GDM1 (cell line): ENCODE measurements at places on chromosomes 5 and 9.

DNA sequence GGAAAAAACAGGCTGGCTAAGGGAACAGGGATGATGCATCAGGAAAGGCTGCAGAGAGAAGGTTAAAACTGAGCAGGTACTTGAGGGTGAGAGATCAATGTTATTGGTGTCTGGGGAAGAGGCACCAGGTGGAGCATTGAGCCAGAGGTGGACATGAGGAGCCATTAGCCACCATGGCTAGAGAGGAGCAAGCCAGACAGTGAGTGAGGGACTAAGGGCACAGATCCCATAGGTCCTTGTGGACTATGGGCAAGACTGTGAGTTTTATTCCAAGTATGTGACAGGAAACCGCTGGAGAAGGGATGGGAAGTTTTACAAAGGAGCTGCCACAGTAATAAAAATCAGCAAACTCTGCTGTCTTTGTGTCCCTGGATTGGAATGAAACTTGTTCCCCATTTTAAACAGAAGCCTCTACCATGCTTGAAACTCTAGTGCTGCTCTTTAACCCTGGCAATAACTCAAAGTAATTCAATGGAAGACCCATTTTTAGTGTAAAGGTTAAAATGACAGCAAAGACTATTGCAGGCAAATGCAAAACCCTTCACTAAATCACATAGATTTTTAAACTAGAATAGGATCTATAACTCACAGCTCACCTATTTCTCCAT is 349.8 kb downstream of the ENC1 start:
- DNase-seq, result no peak

GRCh38 chr9:34522971-34523797 is at the start of gene ENHO:
Gene ENHO (minus strand): TSS chr9:34522990. CDS start chr9:34521695, 1,295 bp downstream.
- DNase-seq, result peak; percentile 90

DNA sequence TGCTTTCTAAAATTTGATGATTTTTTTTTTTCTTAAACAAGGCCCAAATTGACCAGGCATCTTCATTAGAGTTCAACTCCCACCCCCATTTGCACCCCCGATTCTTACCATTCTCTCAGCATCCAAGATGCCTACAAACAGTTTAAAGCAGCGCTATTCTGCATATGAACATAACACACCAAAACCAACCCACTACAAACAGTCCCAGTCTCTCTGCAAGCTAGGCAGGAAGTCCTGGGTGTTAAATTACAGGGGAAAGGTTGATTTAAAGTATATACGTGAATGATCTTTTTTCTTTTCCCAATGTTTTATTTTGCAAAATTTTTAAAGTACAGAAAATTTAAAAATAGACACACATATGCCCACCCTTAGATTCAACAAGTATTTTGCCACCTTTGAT is 127.0 kb downstream of the ADAMTS12 start:
- no peak for DNase-seq

- no peak for DNase-seq
Measured at GRCh38 chr5:59020611-59021285, 437.9 kb downstream of the RAB3C start.

DNA sequence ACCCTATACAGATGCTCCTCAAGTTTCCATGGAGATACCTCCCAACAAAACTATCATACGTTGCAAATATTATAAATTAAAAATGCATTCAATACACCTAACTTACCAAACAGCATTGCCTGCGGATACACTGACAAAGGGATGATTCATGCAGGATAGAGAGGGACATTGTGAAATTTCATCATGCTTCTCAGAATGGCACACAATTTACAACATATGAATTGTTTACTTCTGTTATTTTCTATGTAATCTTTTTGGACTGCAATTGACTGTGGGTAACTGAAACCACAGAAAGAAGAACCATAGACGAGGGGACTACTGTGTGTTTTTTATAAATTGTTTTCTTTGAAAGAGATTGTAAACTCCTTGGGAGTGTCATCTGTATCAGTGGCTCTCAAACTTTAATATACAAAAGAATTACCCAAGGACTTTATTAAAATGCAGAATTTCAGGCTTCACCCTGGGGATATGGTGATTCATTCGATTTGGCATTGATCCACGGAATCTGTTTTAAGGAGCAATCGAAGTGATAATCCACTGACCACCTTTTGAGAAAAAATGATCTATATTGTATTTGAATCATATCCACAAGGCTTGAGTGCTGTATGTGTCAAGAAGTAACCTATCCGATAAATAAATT is 146.4 kb downstream of the SGCD start:
- DNase-seq, result no peak

DNA sequence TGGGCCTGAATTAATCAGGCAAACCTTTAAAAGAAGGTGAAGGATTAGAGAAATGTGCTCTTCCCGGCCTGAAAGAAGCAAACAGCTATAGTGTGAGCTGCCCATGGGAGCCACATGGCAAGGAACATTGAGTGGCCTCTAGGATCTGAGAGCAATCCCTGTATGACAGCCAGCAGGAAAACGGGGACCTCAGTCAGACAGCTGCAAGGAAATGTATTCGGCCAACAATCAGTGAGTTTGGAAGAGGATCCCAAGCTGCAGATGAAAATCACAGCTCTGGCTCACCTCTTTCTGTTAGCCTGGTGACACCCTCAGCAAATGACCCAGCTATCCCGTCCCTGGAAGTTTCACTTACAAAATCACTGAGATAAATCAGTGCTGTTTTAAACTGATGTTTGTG is 309.2 kb downstream of the SH3GL2 start:
- DNase-seq, result no peak

GRCh38 chr9:20357037-20357432 is 265.3 kb downstream of the MLLT3 start:
- no peak for DNase-seq

- no peak for DNase-seq
Measured at GRCh38 chr5:67577424-67577823, 380.8 kb upstream of the CD180 start.

DNA sequence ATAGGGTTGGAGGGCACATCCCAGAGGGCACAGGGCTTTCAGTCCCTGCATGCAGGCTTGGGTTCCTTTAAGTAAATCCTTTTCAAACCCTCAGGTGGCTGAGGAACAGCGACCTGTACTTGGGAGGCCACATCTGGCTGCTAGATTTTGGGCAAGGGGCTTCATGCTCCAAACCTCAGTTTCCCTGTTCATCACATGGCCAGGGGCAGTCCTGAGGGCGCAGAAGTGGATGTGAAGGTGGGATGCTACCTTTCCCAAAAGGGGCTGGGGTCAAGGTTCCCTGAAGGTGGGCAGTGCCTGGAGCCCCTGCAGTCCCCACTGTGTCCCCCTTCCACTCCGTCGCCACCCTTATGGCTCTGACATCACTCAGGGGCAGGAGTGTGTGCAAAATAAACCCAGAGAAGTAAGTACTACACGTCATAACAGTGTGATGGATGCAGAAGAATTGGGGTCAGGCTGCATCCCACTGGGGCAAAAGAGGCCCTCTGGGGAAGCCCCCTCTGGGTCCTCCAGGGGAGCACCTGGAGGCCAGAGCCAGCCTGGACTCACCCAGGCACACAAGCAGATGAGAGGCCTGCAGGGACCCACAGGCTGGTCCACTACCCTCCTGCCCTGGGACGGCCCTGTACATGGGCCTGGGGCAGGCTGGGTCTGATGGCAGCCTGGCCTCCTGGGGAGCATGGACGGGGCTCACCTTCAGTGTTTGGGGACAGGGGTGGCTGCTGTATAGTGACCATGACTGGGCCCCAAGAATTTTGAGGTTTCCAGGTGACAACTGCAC is 1.9 kb upstream of the CARD19 start:
- no peak for DNase-seq

- peak; percentile 56 for DNase-seq
Measured at GRCh38 chr9:136773386-136774044, 9.2 kb upstream of the LCN15 start.

- no peak for DNase-seq
Measured at GRCh38 chr5:95763941-95764340, 32.8 kb downstream of the RHOBTB3 start.

- DNase-seq, result no peak
Measured at GRCh38 chr5:136023958-136024541, 4.7 kb upstream of the TGFBI start.

GRCh38 chr9:121153642-121154041 is 48.0 kb downstream of the RAB14 start:
- DNase-seq, result no peak

GRCh38 chr9:129141066-129142041 is 30.1 kb downstream of the PTPA start:
- DNase-seq, result peak; percentile 15

GRCh38 chr9:89969156-89969675 is 364.4 kb downstream of the GADD45G start:
- DNase-seq, result no peak

DNA sequence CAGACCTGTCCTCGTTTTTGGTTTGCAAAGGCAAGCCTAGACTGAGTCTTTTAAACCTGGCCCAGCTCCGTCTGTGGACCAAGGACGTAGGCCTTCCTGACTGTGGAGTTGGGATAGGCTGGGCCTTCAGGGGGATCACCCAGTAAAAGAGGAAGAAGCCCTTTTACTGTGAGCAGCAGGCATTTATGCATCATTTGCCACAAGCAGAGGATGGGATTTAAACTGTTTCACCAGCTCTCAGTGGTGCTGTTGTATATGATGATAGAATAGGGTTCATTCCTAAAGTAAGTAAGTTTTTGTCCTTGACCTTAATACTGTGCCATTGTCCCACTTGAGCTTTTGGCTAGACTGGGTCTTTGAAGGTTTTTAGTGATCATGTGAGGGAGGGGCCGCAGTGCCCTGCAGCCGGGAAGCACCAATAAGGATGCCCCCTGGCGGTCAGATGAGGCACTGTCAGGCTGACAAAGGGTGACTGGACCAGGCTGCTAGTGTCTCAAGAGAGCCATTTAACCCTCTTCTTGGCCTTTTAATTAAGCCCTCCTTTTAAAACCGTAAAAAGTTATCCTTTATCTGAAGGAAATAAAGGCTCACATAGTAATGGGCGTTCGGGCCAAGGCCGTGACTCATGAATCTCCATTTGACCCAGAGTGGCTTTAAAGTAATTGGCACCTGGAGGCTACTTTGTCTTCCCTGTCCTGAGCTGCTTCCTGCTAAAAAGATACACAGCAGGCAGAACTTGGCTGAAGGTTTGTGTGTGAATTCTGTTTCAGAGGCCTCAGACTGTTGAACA is 74.0 kb downstream of the UBAP1 start:
- peak; percentile 47 for DNase-seq

DNA sequence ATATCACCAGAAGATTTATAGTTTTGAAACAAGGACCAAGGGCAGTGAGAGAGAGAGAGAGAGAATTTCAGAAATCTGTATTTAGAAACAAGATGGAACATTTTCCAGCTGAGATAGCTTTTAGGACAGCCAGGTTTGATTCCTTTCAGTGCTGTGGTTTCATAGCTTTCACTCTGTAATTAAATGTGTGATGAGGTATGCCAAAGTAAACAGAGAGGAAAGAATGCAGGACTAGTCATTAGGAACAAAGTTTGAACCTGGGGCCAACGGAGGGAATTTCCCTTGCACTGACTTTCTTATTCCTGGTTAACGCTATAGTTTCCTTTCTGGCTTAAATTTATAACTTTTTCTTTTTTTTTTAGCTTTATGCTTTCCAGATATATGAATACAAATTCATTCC is 10.0 kb upstream of the CCL28 start:
- DNase-seq, result no peak

- DNase-seq, result no peak
Measured at GRCh38 chr9:136112541-136112940, 6.1 kb downstream of the TMEM250 start.

- DNase-seq, result no peak
Measured at GRCh38 chr9:99474186-99474585, 252.1 kb downstream of the SEC61B start.

DNA sequence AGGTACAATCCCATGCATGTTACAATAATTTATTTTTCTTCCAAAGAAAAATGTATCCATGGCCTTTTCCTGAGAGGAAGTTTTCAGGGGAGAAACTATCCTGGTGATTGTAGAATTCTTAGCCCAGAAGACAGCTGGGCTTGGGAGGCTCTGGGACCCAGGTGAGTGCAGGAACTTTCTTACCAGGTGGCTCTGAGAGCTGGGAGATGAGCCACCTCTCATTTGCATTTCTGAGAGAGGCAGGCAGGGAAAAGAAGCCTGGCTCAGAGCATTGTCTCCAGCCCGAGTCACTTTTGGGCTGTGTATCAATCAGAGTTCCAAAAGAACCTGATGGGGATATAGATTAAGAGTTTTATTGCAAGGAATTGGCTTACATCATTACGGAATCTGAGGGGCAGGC is 52.7 kb downstream of the ALG2 start:
- DNase-seq, result no peak

DNA sequence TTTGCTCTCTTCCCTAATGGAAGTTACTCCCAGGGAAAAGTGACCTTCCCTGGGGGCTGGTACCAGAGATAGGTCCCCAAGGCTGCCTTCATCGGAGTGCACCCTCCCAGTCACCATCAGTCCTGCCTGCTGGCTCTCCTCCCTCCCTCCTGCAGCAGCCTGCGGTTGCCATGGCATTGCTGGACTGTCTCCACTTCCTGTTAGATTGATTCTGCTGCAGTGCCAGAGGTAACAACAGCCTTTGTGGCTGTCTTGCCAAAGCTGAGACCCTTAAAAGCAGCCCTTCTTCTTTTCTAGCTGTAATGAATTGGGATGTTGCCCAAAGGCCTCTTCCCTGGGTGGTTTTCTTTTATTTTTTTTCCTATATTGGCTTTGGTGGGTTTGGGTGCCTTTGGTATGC is 78.1 kb upstream of the PRLR start:
- no peak for DNase-seq

DNA sequence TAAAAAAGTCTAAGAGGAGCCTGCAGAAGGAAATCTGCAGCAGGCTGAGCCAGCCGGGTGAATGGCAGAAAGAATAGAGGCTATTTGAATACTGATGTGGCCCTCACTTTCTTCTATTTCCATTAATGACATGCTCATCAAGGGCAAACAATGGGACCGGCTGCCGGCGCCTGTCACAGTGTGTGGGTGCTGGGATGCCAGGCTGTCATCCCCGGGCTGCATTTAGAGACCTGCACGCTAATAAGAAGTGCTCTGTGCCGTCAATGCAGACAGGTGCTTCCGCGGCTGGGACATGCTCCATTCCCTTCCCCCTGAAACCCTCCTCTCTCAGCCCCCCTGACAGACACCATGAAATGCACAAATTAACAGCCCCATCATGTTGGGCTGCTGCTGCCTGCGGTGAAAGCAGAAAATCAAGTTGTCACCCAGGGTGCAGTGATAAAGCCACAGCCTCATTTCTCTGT is 217.7 kb upstream of the TBCA start:
- no peak for DNase-seq

- DNase-seq, result no peak
Measured at GRCh38 chr9:134717924-134718645, 76.5 kb downstream of the COL5A1 start.

GRCh38 chr5:78041805-78042204 is 252.7 kb downstream of the AP3B1 start:
- no peak for DNase-seq

- no peak for DNase-seq
Measured at GRCh38 chr5:180598316-180598701, 7.0 kb upstream of the SCGB3A1 start.

DNA sequence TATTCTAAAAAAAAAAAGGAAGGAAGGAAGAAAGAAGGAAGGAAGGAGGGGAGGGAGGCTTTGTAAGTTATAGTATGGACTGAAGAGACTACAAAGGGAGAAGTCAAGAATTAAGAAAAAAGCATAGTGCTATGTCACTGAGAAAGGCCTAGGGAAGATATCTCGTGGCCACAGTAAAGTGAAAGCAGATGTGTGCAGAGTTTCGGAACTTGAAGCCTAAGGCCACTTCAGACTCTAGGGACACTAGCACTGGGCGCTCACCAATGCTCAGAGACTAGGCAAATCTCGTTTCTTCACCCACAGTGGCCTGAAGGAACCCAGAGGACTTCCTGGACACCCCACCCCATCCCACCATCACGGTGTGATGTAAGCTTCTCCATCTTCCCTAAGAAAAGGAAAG is 181.4 kb upstream of the TRPM3 start:
- DNase-seq, result no peak
